ENCODE measurements at places on chromosomes 16 and 17.

DNA sequence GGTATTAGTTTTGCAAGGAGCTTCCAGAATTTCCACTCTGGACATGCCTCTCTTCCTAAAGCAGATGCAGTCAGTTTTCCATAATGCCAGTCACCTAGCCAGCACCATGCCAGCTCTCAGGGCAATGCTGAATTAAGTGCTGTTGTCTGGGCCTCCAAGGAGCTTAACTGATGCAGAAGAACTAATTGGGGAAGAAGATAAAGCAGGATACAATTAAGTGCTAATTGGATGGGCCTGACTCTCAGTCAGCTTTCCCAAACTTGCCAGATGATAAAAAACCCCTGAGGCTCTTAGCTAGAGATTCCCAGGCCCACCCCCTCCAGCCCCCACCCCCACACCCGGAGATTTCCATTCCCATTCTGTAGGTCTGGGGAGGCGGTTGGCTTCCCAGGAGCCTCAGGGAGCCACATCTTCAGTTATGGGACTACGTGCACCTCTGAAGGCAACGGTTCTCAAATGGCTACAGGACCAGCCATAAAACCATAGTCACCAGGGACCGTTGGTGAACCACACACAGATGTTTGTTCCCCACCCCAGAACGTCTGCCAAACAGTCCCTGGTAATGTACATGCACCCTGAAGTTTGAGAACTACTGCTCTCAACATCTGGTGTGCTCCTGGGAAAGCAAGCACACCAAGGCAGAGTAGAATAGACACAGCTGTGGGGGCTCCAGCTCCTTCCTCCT, 499.1 kb upstream of the CDH5 start:
- DNase-seq, result no peak

DNA sequence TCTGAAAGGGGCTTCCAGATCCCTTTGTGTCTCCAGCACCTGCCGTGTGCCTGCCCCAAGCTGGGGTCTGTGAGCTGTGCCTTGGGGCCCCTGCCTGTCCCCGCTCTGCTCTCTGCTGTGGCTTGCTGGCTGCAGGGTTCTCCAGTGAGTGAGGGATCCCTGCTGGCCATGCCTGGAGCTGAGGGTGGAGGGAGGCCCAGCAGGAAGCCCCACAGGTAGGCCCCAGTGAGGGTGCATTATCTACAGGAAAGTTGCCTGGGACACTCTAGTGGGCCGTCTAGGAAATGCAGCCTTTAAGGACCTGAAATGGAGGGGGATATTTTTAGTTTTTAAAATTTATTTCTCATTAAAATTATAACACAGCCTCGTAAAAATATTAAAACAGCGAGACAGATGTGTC, 50.9 kb downstream of the JPH3 start:
- DNase-seq, result no peak

GRCh38 chr17:37025847-37026530, 77.2 kb downstream of the AATF start:
- peak; percentile 8 for DNase-seq

DNA sequence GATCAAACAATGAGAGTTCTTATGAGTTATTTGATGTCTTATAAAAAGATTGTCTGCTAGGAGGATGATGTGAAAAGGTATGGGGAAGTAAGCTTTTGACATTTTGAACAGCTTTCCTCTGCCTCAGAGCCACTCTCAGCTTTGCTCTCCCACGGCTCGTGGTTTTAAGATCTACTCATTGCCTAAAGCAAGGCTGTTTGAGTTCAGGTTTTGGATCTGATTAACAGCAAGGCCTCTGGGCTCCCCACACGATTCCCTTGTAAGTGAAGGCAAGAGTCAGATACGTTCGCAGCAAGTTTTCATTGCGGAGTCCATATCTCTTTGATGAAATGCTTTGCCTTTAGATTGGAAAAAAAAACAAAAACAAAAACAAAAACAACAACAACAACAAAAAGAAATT, 515.0 kb upstream of the SALL1 start:
- no peak for DNase-seq

DNA sequence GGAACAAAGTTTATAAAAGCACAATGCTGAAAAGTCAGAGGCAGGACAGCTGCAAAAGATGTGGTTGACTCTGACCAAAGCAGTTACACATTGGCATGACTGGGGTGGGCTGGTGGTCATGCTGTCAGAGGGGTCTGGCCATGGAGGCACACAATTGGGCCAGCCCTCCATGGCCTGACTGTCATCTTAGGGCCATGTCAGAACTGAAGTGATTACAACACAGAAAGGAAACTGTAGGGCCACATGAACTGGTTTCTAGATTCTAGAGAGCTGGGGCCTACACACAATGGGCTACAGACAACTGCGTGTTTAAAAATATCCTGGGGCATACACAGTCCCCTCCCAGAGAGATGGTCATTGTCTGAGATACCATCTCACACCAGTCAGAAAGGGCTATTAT, 380.6 kb downstream of the GRIN2A start:
- no peak for DNase-seq

- no peak for DNase-seq
Measured at GRCh38 chr16:2385190-2385836, 43.9 kb upstream of the CCNF start.

DNA sequence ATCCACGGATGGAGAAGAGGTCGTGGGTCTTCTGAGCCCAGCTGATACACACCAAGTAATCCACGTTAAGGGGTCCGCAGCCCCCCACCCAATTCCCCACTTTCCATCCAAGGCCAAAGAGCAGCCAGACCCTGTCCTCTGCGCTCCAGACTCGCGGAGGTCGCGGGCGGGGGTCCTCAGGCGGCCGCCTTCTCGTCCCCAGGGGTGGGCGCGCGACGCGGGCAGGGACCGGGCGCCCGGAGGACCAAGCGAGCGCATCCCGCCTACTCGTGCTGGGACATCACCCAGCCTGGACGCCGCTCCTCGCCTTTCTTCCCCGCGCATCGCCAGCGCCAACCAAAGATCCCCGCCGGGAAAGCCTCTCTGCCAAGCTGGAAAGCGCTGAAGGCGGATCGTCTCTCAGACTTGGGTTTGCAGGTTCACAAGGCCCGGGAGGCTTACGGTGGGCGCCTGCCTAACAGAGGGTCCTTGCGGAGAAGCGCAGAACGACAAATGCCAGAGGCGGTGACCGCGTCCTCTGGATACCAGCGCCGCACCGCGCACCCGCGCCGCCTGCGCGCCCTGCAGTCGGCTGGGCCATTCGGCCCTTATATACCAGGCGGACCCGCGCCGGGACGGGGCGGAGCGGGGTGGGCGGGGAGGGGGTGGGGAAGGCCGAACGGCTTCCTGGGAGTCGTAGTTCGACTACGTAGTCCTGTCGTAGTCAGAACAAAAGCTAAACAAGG, 471.6 kb downstream of the SOX9 start:
- peak; percentile 70 for DNase-seq

Data from CD4-positive, alpha-beta T cell treated with Interleukin-10 for 1 hour (primary cell).